ENCODE measurements at places on chromosomes 5 and 9.
A peak's percentile ranks its signal among the peaks of the same experiment; 100 is the strongest.

GRCh38 chr9:85569988-85570387 is 171.8 kb downstream of the AGTPBP1 start:
- DNase-seq: peak; percentile 68

DNA sequence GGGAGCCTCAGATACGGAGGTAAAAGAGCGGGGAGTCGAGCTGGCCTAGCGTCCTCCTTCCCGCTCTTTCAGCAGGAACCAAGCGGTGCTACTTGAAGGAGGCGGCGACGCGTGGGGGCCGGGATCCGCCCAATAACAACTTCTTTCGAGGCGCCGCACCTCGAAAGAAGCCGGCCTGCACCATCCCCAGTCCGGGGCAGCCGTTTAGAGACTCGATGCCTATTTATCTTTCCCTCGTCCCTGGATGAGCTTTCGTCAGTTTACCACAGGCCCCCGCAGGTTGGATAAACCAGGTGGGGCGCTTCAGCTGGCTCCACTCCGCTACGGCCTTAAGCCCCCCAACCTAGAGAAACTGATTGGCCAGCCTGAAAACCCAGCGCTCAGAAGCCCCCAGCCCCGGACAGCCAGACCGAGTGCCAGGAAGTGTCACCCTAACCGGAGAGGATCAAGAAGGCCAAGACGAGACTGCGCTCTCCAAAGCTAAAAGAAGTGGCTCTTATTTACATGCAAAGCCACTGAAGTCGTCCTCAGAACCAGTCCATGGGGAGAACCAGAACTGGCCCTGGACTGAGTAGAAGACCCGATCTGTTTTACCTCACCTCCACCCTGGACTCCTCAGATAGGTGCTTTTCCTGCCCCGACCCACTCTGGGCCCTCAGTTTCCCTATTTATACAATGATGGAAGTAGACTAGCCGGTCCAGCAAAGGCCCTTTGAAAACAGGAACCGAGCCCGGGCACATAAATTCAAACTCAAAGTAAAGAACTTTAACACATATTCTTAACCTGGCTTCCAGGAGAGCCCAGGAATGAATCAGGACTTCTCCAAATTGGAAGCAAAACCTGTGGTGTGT is 1.4 kb downstream of the HAND1 start:
- DNase-seq: no peak

GRCh38 chr5:39501397-39501796 is 76.6 kb upstream of the DAB2 start:
- DNase-seq: no peak

DNA sequence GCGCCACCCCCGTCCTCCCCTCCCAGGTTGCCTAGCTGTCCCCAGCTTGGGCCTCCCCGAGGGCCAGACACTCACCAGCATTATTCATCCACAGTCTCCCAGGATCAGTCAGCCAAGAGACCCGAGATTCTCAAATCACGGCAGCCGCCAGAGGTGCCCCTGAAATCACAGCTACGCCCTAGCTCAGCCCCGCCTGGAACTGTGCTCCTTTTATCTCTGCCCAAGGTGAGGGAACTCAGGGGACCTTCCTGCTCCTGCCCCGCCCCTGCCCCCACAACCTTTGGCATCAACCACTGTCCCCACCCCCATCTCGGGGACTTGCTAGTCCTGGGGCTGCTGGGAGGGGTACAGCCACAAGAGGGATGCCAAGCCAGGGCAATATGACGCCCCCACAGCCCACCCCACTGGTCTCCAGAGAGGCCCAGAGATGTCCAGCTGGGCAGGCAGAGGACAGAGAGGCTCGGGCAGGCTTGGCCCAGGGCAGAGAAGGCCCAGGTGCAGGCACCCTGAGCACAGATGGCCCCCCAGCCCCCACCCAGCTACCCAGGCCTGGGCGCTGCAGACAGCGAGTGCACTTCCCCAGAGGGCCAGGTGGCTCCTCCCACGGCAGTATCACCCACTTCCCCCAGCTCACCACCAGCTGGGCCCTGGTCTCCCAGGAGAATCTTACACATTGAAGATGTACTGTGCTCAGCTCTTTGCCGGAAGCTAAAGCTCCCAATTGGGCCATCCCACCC is at the start of gene FUT7:
Gene FUT7 (minus strand): TSS at position 185 of the 737 bp plus-strand sequence. CDS start 97 bp downstream, at position 88.
- DNase-seq: no peak

DNA sequence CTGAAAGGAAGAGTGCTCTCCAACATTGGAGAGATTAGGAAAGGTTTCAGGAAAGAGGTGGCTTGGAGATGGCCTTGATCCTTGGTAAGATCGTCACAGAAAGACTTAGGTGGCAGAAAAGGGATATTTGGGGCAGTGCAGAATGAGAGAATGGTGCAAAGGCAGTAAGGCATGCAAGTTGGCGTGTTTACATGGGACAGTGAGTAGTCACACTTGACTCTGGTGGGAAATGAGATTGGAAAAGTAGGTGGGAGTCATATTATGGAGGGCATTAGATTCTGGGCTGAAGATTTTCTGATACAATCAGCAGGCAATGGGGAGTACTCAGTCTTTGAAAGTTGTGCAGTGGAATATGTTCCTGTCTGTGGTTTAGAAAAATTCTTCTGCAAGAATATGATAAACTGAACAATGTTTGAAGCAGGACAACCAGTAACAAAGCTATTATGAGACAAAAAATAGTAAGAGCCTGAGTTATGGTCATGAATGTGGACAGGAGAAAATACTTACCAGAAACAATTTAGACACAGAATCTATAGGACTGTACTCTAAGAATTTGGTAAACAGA is 76.2 kb upstream of the ANKRD55 start:
- no peak for DNase-seq

DNA sequence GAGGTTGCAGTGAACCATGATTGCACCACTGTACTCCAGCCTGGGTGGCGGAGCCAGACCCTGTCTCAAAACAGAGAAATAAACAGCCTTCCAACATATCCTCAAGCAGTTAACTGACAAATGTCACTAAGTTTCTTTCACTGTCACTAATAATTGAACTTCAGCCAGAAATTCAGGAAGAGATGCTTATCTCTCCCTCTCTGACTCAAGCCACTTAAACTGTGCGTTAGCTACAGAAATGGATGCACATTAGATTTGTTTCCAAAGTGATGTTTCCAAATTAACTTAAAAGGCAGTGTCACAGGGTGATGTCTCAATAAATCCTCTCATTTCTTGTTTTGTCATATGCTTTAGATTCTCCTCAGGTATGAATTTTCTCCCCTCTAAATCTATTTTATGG is 164.9 kb downstream of the KDM4C start:
- no peak for DNase-seq

DNA sequence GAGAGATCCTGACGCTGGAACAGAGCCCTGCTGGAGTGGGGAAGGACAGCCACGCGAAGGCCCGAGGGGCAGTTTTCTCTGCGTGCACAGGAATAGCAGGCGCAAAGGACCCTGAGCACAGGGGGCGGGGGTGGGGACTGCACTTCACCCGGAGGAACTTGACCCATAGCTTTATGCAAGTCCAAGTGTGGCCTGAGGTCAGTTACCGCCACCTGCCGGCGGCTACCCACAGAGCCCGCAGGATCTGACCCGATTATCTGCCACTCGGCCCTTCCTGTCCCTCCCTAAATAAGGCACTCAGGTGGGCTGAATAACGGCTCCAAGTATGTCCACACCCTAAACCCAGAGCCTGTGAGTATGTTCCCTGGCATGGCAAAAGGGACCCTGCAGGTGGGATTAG is 65.4 kb upstream of the FCN1 start:
- no peak for DNase-seq

DNA sequence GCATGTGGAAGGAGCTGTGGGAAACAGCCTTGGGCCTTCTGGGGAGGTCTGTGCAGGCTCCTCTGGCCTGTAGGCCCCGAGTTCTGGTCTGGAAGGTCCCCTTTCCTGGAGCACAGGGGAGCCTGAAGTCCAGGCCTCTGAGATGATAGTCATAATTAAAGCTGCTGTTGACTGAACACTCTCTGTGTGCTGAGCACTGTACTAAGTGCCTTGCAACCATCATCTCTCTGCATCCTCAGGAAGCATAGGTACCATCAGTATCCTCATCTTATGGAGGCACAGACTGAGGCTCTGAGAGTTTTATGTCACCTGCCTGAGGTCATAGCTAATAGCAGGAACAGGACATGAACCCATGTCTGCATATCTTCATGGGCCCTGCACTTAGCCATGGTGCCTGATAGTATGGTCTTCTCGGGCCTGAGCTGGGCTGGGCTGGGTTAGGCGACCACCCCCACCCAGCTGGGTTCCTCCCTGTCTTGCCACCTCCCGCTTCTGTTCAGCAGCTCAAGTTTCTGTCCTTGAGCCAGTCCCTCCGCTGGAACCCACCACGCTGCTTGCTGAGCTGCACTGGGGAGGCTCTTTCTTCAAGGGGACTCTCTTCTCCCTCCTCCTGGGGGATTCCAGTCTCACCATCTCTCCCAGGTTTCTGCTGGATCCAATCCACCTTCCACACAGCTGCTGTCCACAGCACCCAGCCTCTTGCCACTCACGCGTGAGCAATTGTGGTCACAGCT is 27.6 kb downstream of the LMX1B start:
- DNase-seq: no peak

DNA sequence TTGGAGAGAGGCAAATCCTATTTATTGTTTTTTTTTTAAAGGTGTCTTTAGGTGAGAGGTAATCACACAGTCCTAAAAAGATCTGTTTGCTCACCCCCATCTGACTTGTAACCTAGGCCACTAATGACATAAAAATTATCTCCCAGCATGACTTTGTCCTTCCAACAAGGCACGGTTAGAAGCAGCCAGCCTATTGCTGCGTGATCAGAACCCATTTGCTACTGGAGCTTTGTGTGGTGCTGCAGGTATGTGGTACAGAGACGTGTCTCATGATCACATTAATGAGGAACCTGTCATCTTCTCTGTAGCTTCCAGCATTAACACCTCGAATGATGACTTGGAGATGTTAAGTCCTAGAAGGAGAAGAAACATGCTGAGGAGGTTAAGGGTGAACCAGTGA is 555.8 kb upstream of the TLE4 start:
- no peak for DNase-seq

- DNase-seq: peak; percentile 3
These were observed 166.1 kb downstream of the BNC2 start for GRCh38 chr9:16704116-16705110.

DNA sequence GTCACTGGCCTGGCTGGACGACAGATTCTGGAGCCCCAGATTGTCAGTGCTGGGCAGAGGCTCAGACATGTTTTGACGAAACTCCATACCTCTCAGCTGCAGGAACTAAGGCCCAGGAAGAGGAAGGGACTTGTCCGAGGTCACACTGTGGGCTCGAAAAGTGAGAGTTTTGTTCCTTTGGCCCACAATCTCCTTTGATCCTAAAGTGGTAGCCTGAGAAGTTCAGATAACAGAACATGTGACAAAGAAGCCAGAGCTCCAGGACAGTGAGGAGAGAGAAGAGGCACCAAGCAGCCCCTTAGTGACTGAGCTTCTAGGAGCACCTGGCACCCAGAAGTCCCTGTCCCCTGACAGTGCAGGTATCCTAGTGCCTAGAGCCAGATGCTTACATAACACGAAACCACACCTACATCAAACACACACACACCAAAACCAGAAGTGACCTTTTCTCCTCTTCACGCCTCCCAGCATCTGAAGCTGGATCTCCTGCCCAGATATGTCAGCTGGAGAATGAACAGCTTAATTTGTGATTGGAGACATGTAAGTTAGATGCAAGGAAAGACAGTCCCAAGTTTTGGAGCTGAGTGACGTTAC is 88.9 kb downstream of the ADRB2 start:
- DNase-seq: no peak

DNA sequence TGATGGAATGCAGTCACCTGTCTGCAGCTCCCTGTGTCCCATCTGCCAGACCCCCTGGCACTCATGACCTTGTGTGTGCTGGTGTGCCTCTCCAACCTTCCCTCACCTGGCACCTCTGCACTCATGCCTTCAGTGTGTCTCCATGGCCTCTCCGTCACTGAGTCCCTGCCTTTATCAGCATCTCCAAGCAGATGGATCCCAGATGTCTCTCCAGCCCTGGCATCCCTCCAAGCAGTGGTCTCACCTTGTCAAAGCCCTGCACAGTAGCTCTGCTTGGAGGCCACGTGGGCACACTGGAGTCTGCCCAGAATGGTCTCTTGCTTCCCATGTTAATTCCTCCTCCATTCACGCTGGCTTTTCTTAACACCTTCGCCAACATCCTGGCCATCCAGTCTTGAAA is 84.8 kb downstream of the DAP start:
- no peak for DNase-seq

DNA sequence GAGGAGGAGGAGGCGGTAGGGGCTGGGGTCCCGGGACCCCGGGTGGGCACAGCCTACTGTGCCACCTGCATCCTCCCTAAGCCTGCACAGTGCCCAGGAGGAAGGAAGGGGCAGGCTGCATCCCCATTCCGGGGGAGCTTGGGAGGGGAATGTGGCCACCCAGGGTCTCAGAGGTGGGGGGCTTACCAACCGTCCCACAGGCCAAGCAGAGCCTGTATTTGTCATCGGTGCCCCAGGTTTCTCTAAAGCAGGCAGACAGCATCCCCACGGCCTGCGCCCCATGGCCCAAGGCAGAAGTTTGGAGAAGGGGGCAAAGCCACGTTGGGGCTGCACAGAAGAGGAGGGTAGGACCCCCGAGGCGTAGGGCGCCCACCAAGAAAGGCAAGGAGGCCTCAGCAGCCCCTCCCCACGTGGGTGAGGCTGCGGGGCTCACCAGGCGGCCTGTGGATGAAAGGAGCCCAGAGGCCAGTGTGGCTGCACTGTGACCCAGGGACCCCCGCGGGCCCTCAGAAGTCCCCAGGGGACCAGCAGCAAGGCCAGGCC is 507 bp upstream of the GPSM1 start:
- no peak for DNase-seq

DNA sequence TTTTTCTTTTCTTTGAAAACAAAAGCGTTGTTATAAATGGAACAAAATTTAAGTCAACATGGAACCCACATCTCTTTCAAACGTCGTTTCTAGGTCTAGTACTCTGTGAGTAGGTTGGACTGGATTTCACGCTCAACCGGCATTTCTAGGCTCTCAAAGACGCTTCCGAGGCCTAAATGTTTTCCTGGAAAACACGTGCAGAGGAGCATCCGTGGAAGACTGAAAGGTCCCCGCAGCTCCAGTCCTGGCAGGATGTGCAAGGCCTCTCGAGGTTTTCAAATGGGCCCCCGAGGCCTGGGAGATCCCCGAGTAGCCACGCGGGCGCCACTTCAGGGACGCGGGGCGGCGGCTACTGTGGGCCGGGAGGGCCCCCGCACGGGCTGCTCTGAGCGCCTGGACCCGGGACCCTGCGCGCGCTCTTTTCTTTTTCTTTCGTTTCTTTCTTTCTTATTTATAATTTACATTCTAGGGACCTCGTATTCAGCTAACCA is 4.2 kb upstream of the IRX2 start:
- peak; percentile 7 for DNase-seq

- peak; percentile 19 for DNase-seq
These were observed 14.4 kb upstream of the AMACR start for GRCh38 chr5:34022121-34022705.

DNA sequence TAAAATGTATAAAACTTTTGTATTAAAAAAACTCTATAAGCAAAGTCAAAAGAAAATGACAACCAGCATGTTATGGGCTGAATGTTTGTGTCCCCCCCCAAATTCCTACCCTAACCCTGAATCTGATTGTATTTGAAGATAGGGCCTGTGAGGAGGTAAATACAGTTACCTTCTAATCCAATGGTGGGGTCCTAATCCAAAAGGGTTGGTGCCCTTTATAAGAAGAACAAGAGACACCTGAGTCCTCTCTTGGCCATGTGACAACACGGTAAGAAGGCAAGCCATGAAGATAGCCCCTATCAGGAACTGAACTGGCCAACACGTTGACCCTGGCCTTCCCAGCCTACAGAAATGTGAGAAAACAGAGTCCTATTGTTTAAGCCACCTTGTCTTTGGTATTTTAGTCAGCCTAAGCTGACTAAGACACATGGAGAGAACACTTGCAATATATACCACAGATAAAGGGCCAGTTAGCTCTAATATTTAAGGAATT is 49.7 kb upstream of the AKNA start:
- peak; percentile 30 for DNase-seq

Measured in mammary epithelial cell (primary cell).